ENCODE measurements at places on chromosomes 1 and 21.

DNA sequence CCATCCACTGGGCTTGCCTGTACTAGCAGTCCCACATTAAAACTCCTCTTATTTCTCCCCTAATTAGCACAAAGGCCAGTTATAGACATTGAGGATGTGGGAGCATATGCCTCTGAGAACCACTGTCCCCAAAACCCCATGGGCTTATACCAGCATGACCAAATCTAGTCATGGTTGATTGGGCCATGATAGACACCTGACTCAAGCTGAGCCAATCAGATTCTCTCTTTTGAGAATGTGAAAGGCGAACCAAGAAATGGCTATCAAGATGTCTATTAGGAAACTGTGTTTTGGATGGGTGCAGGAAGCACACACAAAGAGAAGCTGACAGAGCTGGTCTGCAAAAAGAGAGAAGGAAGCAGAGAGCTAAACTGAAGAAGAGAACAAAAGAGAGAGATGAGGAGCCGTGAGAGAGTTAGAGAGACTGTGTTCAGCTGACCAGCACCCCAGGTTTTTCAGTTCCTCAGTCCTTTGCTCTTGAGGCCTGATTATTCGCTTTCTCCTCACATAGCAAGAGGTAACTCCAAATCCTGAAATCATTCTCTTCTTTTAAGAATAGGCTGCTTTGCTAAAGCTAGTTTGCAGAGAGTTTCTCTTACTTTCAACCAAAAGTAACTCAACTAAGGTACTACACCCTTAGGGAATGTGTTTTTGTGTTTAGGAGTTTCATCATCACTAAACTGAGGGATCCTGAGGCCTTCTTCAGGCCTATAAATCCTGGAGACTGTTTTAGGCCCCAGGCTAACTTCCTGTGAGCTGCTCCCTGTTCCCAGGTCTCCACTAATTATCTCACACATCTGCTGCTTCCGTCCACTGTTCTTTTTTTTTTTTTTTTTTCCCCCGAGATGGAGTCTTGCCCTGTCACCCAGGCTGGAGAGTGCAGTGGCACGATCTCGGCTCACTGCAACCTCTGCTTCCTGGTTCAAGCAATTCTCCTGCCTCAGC is 7.9 kb upstream of the TIPRL start:
- H3K4me1 ChIP-seq = no peaks in the 10 kb centered on the region
- H3K27ac ChIP-seq = no peak overlapping the region
- H3K36me3 ChIP-seq = no peaks in the 10 kb centered on the region
- H3K4me3 ChIP-seq = no peak overlapping the region
- H3K27me3 ChIP-seq = no peaks in the 10 kb centered on the region
- no peak for DNase-seq

- H3K36me3 ChIP-seq = no peaks in the 10 kb centered on the region
- no peaks in the 10 kb centered on the region for H3K27me3 ChIP-seq
- H3K4me1 ChIP-seq = no peaks in the 10 kb centered on the region
These were observed 172.7 kb downstream of the TGFBR3 start for GRCh38 chr1:91712981-91713841.

DNA sequence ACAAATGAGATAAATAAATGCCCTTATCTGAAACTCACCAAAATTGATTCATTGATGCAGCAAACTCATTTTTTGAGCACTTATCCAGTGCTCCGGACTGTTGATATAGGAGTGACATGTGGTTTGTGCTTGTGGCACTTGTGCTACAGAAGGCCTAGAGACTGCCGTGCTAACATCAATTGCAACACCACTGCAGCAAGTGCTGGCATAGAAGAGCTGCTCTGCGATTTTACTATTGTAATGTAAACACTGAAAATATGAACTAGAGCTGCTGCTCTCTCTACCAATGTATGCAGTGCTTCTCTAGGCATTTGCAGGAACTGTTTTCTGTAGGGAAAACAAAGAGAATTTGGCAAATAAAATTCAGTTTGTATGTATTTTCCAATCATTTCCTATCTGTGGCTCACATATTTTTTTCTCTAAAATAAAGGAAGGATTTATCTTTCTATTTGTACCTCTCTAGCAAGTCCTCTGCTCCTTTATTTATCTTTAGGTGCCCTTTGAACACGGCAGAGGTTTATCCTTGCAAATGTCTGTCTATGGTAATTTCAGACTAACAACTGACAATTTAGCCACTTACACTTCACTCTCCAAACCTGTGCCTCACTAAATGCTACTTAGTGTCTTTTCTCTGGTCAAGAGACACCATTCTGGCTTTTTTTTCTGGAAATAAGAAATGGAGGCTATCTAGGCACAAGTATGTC is 409.5 kb upstream of the ADGRL2 start:
- no peaks in the 10 kb centered on the region for H3K36me3 ChIP-seq
- H3K27me3 ChIP-seq = no peaks in the 10 kb centered on the region
- DNase-seq = no peak

DNA sequence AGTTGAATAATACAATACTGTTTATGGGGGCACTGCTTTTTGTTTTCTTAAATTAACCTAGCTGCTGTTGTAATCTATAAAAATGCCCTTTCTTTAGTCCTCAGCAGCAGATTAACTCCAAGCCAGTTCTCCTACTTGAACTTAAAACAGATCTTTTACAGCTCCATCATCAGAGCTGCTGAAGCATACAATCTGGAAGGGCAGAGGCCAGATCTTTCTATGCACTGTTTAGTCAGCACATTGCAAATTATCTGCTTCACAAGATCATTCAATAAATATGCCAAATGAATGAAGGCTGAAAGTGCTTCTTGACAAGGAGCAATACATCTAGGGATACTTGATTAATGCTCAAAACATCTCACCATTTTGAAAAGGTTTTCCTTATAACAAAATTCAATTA is 115.8 kb downstream of the PLPPR5 start:
- no peak overlapping the region for H3K4me3 ChIP-seq
- H3K36me3 ChIP-seq = no peaks in the 10 kb centered on the region
- no peaks in the 10 kb centered on the region for H3K4me1 ChIP-seq
- DNase-seq = no peak
- no peak overlapping the region for H3K27ac ChIP-seq

- H3K4me1 ChIP-seq = peaks cover 8% of the 10 kb centered on the region
- no peak overlapping the region for H3K4me3 ChIP-seq
- no peak overlapping the region for H3K27ac ChIP-seq
- no peak for DNase-seq
- no peaks in the 10 kb centered on the region for H3K36me3 ChIP-seq
These were observed 40.2 kb upstream of the FCER1A start for GRCh38 chr1:159261721-159262494.

GRCh38 chr1:186435336-186435735 is 25.6 kb downstream of the PDC start:
- no peaks in the 10 kb centered on the region for H3K4me1 ChIP-seq
- H3K27ac ChIP-seq = no peak overlapping the region
- H3K4me3 ChIP-seq = no peak overlapping the region
- no peaks in the 10 kb centered on the region for H3K27me3 ChIP-seq
- no peaks in the 10 kb centered on the region for H3K36me3 ChIP-seq

DNA sequence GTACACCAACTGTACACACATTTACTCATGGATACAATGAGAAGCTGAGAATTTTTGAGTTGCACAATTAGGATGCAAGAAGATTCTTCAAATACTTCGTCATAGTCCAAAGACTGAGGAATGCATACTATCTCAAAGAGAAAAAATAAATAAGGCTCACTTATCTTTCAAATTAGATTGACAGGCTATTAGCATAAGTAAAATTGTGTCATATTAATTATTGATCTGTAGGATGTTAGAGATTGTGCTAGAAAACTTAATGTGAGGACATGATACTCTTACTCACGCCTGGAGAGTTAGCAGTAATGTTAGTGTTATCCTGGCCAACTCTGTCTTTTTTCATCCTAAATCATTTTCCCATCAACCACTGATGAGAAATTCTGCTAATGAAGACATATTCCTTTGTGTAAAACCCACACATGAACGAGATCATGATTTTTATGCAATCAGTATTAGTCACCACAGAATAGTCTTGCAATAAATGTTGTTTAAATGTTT is 659.0 kb downstream of the LTN1 start:
- H3K4me1 ChIP-seq = no peaks in the 10 kb centered on the region
- H3K27ac ChIP-seq = no peak overlapping the region
- no peaks in the 10 kb centered on the region for H3K36me3 ChIP-seq
- no peaks in the 10 kb centered on the region for H3K27me3 ChIP-seq
- DNase-seq = no peak

DNA sequence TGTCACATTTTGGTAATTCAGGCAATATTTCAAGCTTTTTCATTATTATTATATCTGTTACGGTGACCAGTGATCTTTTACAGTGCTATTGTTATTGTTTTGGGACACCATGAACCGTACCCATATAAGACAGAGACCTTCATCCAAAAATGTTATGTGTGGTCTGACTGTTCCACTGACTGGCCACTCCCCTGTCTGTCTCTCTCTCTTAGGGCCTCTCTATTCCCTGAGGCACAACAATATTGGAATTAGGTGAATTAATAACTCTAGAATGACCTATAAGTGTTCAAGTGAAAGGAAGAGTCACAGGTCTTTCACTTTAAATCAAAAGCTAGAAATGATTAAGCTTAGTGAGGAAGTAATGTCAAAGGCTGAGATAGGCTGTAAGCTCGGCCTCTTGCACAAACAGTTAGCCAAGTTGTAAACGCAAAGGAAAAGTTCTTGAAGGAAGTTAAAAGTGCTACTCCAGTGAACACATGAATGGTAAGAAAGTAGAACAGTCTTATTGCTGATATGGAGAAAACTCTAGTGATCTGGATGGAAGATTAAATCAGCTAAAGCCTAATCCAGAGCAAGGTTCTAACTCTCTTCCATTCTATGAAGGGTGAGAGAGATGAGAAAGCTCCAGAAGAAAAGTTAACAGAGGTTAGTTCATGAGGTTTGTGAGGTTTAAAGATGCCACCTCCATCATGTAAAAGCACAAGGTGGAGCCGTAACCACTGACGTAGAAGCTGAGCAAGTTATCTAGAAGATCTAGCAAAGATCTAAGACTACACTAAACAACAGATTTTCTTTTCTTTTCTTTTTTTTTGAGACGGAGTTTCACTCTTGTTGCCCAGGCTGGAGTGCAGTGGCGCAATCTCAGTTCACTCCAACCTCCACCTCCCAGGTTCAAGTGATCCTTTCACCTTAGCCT is 19.7 kb upstream of the DIPK1A start:
- no peak for DNase-seq
- H3K27ac ChIP-seq = no peak overlapping the region
- no peaks in the 10 kb centered on the region for H3K27me3 ChIP-seq
